CD4-positive, alpha-beta T cell treated with Interferon gamma for 1 hour (primary cell): ENCODE measurements at places on chromosomes 5 and 9.

DNA sequence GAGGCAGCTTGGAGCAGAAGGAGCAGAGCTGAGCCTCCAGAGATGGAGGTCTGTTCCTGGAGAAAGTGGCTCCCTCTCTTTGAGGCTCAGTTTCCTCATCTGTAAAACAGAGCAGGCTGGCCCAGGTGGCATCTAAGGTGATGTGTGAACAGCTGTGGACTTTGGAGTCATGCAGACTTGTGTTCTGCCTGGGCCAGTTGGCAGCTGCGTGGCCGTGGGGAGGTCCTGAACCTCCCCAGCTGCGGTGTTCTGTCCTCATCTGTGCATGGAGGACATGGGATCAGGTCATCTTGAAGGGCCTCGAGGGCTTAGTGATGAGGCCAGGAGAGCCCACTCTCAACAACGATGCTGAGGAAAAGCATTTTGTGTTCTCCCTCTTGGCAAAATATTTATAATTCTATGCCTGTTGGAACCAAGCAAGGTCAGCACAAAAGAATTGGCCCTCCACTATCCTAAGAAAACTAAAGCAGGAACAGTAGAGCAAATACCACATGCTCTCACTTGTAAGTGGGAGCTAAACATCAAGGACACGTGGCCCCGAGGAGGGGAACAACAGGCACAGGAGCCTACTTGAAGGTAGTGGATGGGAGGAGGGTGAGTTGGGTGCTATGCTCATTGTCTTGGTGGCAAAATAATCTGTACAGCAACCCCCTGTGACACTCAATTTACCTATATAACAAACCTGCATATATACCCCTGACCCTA, 63.2 kb upstream of the COL15A1 start:
- DNase-seq, result no peak

GRCh38 chr5:74372502-74373064, 267.9 kb downstream of the ENC1 start:
- no peak for DNase-seq

DNA sequence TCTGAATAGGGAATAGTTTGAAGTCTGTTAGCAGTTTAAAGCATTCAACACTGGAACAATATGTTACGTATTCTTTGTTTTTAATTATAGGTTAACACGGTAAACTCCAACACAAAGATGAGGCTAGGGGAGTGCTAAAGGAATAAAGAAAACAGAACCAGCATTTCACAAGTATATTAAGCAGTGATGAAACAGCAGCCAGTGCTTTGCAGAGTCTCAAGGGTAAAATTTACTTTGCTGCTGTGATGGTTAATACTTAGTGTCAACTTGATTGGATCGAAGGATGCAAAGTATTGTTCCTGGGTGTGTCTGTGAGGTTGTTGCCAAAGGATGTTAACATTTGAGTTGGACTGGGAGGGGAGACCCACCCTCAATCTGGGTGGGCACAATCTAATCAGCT, 30.0 kb upstream of the GSN start:
- no peak for DNase-seq

DNA sequence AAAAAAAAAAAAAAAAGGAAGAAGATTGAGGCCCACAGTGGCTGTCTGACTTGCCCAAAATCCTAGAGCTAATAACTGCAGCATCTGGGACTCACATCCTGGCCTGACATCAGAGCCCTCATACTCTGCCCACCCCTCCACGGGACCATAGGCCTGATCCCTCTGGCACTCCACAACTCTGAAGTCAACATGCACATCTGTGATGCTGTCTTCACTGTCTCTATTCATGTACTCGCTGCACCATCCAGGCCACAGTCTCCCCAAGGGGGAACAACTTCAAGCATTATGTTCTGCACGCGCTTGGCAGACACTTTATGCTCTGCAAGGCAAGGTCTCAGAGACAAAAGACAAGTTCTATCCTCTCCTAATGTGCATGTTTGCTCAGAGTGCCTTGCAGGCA, 158.2 kb downstream of the SPOCK1 start:
- no peak for DNase-seq

DNA sequence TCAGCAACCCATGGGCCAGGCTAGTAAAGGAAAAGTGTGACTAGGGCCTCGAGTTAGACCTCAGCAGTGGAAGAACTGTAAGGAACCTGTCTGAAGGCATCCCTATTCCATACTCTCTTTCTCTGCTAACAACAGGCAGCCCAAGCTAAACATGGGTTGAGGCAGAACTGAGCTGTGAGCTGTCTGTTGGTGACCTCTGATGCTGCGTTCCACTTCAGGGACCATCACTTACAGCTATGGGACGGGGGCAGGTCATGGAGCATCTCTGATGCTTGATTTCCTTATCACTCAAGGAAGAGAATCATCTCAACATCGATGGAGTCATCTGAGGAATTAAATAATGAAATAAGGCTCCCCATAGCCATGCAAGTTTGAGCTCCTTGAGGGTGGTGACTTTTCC, 174.8 kb downstream of the ACTL7B start:
- no peak for DNase-seq

DNA sequence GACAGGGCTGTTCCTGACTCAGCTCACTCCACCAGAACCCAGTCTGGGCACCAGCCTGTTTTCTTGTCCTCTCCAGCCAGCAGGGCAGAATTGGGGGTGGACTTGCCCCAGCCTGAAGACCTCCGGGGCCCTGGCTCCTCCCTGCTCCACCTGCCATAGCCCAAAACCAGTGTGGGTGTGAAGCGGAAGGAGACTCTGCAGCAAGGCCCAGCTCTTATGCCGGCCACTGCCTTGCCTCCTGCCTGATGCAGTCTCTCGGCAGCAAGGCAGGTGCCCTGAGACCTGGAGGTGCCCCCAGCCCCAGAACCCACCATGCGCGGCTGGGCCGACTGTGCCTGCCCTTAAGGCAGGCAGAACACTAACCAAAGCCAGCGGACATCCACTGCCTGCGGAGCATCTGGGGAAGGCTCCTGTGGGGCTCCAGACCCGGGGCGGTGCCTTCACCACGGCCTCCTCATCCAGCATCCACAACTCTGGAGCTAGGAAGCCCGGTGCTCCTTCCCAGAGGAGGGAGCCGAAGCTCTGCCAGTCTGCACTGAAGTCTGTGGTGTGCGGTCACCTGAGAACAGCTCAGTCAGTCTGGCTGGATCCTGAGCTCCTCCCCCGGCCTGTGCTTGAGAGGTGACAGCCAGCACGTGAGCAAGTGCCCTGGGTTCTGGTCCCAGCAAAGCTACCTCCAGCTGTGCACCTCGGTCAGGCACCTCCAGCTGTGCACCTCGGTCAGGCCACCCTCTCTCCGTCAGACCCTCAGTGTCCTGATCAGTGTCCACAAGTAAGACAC, 116.7 kb downstream of the ADAMTS2 start:
- no peak for DNase-seq

DNA sequence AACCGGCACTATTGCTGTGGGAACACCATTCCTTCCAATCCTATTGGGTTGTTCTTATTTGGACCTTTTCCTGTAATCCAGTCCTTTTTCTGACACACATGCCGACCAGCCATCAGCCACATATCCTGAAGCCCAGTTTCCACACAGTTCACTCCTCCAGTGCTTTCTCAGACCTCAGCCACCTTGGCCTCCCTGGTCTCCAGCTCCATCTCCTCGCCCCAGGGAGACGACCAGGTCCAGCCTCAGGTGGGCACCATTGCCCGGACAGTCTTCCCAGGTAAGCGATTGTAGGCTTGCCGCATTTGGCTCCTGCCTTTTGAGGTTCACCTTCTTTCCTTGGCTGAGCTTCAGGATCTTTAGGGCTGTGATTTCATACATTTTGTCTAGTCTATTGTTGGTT, 15.2 kb upstream of the TERT start:
- DNase-seq, result no peak
